NCI-H1694 (cell line): ENCODE measurements at places on chromosomes 16 and 17.

DNA sequence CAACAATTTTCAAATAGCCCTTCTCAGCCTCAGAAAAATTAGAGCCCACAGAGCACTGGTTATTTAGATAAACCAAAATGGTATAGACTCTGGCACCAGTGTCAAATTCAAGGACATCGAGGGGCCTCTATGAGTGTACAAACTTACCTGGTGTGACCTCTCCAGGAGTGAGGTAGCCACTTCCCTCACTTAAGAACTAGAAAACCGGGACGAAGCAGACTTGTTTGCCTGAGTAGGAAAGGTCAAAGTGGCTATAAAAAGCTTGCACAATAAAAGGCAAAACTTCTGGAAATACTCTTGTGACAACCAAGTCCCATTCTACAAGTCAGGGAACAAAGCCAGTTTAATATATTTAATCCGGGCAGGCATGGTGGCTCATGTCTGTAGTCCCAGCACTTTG is 39.2 kb upstream of the PRSS54 start:
- no peak for DNase-seq

GRCh38 chr17:49881054-49881402 is 33.2 kb upstream of the TAC4 start:
- DNase-seq = no peak

GRCh38 chr16:29784901-29785500 is 5.5 kb upstream of the KIF22 start:
- DNase-seq = no peak

DNA sequence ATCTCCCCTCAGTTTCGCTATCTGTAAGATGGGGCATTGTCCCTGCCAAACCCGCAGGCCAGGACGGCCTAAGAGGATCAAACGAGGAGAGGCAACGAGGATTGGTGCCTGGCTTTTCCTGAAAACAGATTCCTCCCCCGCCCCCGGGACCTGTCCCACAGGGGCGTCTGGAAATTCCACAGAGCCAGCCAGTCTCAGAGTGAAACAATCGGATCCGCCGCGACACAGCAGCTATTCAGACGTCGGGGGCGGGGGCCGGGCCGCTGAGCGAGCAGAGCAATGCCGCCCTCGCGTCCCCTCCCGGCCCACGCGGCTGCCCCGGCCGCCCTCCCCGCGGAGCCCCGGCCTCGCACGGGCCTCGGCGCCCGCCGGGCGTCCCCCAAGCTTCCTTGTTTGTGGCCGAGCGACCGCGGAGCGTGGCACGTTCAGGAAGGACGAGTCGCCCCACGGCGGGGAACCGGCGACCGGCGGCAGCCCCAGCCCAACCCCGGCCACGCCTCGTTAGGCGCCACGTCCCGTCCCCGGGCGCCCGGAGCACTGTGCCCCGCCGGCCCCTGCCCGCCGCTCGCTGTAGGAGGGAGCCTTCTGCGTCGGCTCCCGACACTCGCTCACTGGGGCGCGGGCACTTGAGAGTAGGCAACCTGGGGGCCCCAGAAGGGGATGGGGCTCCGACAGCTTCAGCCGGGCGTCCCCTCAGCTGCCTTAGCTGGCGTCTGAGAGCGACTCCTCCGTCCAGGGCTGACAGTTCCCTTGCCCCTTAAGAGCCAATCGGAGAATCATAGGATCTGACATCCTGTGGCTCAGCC is 29.6 kb upstream of the PHOSPHO1 start:
- DNase-seq = no peak

DNA sequence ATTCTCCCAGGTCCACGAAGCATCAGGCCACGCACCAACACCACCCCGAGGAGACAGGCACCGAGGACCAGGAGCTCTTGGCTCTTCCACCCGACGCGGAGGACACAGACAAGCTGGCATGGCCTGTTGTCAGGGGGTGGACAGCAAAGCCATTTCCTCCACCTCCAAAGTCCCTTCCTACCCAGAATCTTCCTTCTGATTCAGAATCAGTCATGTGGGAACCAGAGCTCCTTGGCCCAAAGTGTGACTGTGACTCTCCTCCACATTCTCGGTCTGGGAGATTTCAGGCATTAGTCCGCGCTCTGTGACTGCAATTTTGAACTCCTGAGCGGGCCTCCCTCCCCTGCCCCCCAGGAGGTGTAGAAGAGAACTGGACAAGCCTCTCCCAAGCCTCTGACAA is 9.2 kb downstream of the DNAH17 start:
- DNase-seq = no peak
